ENCODE measurements at places on chromosomes 3 and 15.

DNA sequence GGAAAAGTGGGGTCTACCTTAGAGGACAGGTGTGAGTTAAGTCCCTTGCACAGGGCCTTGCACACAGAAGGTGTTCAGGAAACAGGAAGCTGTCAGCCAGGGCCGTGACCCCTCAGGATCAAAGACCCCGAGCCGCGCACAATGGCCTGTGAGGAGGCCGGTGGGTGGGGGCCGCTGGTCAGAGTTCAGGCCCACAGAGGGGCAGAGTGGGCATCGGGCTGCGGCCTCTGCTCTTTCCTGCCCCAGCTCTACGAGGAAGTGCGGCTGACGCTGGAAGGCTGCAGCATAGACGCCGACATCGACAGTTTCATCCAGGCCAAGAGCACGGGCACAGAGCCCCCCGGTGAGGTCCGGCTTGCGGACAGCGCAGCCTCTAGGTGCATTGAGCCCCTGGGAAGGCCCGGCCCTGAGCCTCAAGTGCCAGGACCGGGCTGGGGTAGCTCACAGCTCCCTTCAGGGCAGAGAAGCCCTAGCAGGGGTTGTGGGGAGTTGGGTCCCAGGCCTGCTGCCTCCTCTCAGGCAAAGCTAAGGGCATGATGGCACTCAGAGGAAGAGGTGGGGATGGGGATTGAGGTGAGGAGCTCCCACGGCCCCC, 37.2 kb downstream of the PSTPIP1 start:
- no peak for ATAC-seq

GRCh38 chr3:50304601-50305000, 1.2 kb upstream of the HYAL1 start:
- ATAC-seq, result no peak

DNA sequence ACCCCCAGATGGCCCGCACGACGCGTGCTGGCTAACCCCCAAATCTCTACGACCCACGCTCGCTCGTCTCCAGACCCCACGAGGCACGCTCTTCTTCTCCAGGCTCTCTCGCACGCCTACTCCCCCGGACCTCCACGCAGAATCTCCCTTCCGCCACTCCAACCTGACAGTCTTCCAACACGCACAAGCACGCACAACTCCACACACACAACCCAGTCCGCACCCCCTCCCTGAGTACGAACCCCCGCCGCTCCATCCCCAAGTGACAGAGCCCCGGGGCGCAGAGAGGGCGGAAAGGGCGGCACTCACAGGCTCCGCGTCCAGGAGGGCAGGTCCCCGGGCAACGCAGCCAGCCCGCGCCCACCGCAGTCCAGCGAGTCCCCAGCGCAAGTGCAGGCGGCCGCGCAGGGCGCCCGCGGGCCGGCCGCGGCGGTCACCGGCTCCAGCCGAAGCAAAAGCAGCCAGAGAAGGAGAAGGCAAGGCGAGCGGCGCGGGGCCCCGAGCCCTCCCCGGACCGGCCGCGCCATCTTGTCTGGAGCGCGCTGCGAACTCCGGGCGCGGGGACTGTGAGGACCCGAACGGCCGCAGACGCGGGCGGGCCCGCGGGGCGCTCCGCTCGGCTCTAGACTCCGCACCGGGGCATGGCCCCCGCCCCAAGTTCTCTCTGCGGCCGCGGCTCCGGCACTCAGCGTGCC, 794 bp downstream of the LRIG1 start:
- ATAC-seq, result peak; percentile 26

DNA sequence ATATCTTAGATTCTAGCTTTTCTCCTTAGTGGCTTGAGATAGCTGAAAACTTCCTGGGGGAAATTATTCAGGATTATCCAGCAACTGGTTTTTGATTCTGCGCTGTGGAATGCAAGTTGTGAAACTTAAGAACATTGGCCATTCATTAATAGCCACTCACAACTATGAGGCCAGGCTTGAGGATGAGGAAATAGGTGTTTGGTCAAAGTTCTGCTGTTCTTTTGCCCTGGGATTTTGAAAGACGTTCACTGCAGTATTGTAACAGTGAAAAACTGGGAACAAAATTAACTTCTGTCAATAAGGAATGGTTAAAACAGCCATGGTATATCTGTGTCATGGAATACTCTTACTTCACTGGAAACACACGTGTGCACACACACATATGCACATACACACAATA, 44.1 kb downstream of the CTXND1 start:
- no peak for ATAC-seq

- no peak for ATAC-seq
These were observed 345.6 kb upstream of the THBS1 start for GRCh38 chr15:39235084-39235795.

DNA sequence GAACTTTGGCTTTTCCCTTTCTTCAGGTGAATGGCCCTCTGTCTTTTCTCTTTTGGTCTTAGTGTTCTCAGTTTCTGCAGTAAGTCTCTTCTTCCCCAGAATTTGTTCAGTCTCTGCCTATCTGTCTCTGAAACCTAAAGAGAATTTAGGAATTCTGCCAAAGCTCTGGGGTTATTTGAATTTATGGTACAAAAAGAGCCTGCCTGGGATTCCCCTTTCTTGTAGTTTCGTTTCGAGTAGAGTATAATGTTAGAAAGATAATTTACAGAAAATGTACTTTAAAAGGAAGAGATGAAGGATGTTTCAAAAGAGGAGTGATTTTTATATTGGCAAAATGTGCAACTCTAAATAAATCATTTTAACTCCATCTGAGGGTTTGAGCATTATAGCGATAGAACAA, 247.4 kb upstream of the SATB1 start:
- ATAC-seq, result no peak

DNA sequence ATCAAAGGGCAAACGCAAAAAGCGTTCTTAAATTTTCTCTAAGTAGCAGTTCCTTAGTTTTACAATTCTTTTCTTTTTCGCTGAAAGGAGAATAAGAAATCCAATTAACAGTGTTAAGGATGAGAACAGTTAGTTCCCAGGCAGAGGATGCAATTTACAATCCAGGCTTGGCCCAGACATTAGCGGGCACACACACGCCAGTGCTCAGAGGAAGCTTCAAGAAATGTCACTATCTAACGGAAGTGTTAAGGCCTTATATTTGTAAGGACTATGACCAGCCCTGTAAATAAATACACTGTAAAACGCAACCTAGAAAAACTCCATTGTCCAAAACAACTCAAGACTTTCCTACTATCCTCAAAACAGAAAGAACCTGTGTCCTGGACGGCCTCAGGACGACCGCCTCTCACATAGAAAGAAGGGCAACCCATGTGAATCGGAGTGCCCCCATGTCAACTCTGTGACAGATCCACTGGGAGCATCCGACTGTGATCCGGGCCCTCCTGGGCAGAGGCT, 1.3 kb downstream of the ACAP2 start:
- no peak for ATAC-seq

DNA sequence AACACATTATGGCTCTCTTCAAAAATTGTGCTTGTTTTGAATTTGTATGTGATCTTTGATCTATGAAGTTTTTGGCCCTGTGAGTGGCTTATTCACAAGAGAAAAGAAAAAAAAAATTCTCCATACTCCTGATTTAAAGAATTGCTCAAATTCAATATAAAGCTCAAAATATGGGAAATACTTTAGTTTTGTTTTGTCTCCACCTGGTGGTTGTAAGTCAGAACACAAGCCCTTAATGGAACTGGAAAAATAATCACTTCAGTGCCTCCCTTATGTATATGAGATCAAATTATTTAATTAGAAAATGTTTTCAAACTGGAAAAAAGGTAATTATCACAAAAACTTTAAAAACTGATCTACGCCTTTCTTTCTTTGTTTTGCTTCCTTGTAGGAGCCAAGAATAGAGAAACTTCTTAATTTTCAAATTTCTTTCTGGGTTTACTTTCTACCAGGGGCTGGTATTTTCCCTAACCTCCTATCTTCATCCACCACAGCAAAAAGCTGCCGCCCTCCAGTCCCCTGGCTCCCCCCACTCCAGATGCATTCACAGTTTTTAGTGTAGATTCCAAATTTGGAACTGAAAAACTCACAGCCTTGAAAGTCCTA, 50.6 kb downstream of the SERP1 start:
- ATAC-seq, result no peak

DNA sequence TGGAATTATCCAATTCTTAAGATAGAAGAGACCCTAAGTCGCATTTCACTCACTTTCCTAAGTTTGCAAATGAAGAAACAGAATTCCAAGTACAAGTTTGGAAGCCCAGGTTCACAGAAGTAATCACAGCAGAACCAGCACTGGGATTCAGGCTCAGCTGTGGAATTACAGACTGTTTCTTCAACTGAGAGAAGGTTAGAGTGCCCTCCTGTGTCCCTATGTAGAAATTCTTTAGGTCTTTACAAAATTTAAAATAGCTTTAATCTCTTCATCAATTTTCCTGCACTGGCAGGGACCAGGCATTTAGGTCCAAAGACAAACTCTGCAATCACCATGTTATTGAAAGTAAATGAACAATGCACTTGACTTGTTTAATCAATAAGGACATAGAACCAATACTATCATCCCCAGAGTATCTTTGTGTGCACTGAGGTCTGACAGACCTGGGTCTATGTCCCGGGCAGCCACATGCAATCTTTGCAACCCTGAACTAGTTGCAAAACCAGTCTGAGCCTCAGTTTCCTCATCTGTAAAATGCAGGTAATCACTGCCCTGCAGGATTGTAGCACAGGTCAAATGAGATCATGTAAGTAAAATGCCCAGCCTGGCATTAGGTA, 96.3 kb upstream of the ZBED2 start:
- ATAC-seq, result no peak

GRCh38 chr15:40006003-40006402, 33.0 kb downstream of the SRP14 start:
- no peak for ATAC-seq

DNA sequence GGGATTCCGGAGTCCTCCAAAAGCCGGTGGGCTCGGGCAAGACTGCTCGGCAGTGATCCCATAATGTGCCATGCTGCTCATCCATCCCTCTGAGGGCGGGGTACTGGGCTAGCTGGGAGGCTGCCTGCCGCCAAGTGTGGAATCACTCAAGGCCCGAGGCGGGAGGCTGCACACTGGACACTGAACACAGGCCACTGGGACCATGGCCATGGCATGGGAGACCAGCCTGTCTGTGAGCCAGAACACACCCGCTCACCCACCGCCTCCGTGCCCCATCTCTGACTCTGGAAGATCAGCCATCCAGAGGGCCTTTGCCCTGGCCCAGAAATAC, 1.4 kb downstream of the C3orf22 start:
- ATAC-seq, result no peak

DNA sequence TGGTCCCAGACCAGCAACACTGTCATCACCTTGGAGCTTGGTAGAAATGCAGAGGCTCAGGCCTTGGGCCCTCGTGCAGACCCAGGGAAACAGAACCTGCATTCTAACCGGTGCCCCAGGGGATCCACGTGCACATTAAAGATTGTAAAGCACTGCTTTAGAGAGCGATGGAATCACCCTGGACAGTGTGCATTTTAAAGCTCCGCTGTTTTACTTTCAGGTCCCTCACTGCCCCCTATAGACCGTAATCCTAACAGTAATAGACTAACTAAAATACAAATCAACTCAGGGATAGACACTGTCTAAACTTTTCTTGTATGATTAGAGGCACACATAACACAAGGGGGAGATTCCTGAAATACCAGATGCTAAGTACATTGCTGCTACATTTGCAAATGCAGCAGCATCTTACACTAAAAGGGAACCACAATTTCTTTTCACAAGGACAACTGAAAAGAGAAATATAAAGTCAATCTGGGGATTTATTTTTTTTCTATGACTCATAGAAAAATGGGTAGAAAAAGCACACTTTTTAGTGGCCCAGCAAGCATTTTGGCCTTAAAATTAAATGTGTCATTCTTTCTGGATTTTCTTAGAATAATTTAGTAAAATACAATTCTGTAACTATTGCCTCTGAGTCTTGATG, 10.5 kb upstream of the SH3GL3 start:
- ATAC-seq, result no peak

- ATAC-seq, result no peak
These were observed 2.1 kb downstream of the SCN5A start for GRCh38 chr3:38647217-38647970.

DNA sequence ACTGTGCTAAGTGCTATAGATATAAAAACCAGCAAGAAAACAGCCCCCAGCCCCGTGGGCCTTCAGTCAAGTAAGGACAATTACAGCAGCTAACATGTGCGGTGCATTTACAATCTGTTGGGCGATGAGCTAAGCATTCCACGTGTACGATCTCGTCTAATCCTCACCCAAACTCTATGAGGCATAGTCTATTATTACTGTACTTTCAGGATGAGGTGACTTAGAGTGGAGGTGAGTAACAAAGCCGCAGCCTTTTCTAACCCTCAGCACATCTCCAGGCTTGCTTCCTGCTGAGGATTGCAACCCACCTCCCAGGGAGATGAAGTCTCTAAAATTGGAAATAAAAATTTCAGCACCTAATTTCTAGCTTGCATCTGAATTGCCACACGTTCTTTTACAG, 53.2 kb upstream of the MCF2L2 start:
- no peak for ATAC-seq

- no peak for ATAC-seq
These were observed 28.5 kb downstream of the TM2D3 start for GRCh38 chr15:101623367-101624304.

GRCh38 chr3:71389911-71390573, 193.5 kb downstream of the FOXP1 start:
- ATAC-seq, result peak; percentile 4

- ATAC-seq, result no peak
These were observed 35.0 kb upstream of the ABHD17C start for GRCh38 chr15:80660119-80660518.

- no peak for ATAC-seq
These were observed 458.4 kb upstream of the ADAMTS9 start for GRCh38 chr3:65146179-65146578.

GRCh38 chr15:60563539-60564404, 84.8 kb upstream of the ICE2 start:
- ATAC-seq, result peak; percentile 80

DNA sequence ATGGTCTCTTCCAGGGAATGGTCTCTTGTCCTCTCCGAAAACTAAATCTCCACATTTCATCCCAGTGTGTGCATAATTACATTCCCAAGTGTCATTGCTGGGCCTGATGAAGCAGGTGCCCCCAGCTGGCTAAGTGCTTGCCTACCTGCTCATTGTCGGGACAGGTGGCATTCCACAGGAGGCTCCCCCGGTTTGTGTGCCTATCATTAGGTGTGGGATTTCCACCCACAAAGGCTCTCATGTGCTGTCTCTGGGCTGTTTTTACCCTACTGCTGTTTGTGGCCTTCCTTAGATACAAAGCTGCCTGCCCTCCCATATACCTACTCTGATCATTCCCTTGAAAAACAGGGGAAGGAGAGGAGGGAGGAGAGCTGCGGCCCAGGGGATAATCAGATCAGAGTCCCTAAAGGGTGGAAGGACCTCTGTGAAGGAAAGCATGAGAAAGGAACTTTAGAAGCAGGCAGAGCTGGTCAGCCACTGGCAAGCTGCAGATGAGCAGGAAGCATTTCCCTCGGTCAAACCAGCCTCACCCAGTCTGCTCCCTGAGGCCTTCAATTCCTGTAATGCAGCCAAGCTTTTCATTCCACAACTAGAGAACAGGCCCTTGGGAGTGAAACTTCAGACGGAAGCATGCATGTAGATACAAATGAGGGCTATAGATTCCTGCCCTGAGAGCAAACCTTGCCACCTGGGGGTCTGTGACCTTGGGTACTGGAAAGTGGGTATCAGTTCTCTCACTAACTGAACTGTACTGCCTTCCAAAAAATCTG, 60.7 kb upstream of the HEG1 start:
- ATAC-seq, result no peak

Data from stimulated activated memory B cell treated with anti-CD40 and anti-IgM and Interleukin-4, amounts not matched to agents 10 μg/mL and 1 μg/mL and 100 μg/mL, for 72 hours (primary cell).